CD14-positive monocyte (primary cell): ENCODE measurements at places on chromosomes 5 and 9.
A peak's percentile ranks its signal among the peaks of the same experiment; 100 is the strongest.

DNA sequence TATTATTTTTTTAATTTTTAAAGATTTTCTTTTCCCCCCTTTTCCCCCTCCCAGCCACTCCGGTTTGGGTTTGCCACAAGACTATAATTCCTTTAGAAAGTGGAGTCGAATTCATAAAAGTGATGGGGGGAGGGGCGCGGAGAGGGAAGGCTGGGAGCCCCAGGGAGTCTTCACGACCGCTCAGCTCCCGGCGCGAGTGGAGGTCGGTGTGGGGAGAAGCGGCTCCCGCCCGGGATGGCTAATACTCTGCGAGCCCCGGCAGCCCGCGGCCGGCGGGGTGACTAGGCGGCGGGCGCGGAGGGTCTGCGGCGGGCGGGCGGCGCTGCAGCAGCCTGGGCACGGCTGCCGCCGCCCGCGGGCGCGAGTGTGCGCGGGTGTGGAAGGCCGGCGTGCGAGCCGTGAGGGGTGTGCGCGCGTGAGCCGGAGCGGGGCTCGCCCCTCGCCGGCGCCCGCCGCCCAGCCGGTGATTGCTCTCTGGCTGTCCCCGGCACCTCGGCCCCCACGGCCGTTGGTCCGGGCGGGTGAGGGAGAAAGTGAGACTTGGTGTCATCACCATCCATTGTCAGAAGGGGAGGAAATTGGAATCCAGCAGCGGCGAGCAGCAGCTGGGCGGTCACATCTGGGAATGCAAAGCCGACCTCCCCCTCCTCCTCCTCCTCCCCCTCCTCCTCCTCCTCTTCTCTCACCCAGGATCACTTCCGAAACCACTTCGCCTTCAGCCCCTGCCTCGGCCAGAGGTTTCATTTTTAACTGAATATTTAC, at the start of gene PARP8:
Gene PARP8, plus strand, starts transcription at position 377 of the 762 bp plus-strand sequence. CDS start 459 bp downstream, outside the sequence.
- DNase-seq: peak; percentile 33

DNA sequence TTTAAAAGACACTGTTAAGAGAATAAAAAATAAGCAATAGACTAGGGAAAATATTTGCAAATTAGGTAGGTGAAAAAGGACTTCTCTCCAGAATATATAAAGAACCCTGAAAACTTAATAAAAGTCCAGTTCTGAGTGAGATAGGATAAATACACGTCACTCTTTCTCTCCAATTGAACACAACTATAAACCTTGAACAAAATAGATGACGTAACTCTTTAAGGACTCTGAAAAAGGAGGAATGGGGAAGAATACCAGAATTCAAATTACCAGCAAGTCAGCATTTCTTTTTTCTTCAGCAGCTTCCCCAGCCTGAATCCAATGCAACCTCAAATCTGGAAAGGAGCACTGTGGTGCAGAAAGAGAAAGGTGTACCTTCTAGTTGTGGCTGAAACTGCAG, 6.8 kb upstream of the WDR41 start:
- DNase-seq: no peak

DNA sequence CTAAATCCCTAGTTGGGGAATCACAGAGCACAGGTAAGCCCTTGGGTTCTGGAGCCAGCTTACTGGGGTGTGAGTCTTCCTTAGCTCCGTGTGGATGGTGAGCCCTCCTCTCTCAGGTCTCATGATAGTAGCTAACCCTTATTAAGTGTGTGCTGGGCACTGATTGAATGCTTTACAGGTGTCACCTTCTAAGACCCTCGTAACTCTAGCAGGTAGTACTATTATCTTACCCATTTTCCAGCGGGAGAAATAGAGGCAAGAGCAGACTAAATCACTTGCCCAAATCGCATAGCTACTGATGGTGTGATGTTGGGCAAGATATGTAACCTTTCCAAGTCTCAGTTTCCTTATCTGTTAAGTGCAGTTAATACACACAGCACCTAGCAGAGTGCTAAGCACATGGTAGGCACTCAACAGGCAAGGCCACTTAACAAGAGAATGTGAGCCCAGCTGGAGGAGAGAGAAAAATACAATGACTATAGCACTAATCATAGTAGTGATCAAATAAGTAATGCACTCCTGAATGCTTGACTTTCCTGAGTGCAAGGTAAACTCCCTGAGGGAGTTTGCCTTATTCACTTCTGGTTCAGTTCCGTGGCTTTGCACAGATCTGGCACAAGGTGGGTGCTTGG, at the start of gene DCANP1:
Gene DCANP1, minus strand, starts transcription at position 51 of the 632 bp plus-strand sequence. CDS start 240 bp downstream, outside the sequence.
- DNase-seq: no peak

GRCh38 chr9:4630836-4631235, 31.3 kb upstream of the PLPP6 start:
- DNase-seq: no peak

DNA sequence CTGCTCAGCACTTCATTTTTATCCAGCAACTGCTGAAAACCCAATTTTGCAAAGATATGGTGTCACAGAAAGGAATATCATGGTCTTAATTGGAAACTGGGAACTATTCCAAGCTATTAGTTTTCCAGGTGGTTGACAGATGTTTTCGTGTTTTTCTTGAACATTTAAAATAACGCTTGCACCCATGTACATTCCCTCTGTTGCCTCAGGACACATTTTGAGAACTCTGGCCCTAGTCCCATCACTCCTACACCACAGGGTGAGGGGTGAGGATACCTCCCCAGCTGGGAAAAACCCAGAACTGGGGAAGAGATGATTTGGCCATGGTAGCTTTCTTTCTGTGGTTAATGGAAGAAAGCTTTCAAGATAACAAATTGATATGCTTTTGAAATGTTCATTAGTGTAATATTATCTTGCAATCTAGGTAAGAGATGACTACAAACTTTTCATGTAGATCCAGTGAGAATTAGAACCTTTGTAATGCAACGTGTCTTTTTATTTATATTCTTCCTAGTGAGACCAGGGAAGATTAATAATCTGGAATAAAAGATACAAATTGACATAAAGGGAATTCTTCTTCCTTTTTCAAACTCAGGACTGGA, 627.0 kb downstream of the RAB3C start:
- DNase-seq: no peak

- DNase-seq: no peak
Measured at GRCh38 chr5:72505539-72506157, 1.6 kb downstream of the ZNF366 start.

DNA sequence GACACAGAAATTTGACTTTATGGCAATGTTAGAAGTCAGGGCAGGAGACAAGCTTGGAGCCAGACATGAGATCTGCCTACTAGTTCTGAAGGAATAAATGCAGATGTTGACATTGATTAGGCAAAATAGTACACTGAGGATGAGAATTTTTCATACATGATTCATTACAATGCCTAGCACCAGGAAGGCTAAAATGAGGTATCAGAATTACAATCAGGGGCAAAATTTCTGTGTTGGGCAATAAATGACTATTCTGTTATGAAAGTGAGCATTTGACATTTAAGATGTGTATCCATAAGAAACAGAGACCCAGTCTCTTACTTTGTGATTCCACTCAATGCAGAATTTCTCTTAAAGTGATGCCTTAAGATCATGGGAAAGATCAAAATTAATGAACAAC, 92.4 kb upstream of the CDH10 start:
- no peak for DNase-seq

DNA sequence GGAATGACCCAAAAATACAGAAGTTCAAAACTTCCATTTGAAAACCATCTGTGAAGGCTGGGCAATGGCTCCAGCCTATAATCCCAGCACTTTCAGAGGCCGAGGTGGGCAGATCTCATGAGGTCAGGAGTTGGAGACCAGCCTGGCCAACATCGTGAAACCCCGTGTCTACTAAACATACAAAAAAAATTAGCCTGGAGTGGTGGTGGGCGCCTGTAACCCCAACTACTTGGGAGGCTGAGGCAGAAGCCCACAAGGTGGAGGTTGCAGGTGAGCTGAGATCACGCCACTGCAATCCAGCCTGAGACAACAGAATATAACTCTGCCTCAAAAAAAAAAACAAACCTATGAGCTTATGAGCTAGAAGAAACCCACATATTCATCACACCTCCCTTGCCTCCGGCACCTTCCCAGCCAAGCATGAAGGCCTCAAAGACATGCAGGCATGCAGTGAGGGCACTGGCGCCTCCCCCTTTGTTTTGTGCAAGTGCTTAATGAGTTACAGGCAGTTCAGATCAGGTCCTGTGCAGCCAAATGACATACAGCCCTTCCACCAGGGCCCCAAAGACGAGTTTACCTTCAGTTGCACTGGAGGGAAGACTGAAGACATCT, 9.9 kb downstream of the HNRNPH1 start:
- DNase-seq: no peak

- no peak for DNase-seq
Measured at GRCh38 chr5:132053483-132053882, 7.0 kb upstream of the IL3 start.

- DNase-seq: no peak
Measured at GRCh38 chr5:42884326-42884725, 72.6 kb upstream of the SELENOP start.

- DNase-seq: no peak
Measured at GRCh38 chr5:11547730-11548129, 356.5 kb downstream of the CTNND2 start.

DNA sequence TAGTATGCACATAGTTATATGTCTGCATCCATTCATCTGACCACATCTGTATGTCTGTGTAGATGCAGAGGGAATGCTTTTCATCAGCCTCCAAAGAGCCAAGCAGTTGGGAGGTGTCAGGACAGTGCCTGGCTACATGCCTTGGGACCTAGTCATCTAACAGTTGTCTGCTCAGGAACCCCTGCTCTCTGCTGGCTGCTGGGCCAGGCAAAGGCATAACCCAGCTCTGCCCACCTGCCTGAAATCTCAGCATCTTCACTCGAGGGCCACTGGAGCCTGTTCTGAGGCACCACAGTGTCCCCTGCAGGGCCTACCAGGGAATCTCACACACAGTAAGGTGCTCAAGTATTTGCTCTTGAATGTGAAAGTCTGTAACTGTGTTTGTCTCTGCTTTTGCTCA, 3.7 kb downstream of the C9orf50 start:
- no peak for DNase-seq

- no peak for DNase-seq
Measured at GRCh38 chr5:43363445-43364152, 48.6 kb downstream of the CCL28 start.

DNA sequence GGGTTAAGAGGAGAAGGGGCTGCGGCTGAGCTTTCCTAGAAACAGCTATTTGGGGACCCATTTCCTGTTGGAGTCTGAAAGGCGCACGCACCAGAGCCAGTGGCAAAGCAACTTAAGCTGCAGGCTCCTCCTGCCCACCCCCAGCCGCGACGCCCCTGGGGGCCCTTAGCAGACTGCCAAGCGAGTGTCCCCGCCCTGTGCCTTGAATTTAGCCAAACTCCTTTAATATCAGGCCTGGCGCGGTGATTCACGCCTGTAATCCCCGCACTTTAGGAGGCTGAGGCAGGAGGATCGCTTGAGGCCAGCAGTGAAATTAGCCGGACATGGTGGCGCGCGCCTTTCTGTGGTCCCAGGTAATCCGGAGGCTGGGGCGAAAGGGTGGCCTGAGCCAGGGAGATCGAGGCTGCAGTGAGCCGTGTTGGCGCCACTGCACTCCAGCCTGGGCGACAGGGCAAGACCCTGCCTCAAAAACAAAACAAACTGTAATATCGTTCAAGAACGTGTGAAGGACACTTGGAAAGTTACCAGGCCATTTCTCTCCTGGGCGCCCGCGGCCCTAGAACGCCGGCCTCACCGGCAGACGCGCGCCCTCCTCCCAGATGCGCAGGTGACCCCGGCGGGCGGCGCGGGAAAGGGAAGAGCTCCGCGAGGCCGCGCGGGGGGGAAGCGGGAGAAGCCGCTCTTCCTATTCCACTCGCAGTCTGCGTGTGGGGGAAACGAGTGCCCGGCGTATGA, 1.0 kb upstream of the F2R start:
- peak; percentile 21 for DNase-seq

GRCh38 chr9:20087481-20087880, 298.6 kb upstream of the SLC24A2 start:
- no peak for DNase-seq

DNA sequence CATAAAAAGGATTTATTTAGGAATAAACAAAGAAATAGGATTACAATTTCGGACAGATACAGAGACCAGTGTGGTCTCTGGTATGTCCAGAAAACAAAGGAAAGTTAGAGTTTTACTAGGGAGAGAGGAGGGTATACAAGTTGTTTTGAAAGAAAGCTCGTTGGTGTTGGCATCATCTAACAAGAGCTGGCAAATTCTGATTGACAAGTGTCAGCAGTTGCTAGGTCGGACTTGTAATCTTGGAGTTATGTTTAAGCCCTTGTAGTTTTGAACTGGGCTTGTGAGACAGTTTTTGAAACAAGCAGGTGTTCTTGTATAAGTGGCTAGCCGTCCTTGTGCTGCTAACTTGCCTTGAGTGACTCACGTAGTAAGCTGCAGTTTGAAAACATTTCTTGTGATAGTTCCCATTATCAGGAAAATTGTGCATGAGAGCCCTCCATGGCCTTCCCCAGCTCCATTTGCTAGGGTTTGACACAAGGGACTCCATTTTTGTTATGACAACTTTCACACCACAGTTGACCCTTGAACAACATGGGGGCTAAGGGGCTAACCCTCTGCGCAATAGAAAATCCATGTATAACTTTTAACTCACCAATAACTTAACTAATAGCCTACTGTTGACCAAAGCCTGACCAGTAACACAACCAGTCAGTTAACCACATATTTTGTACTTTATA, 48.1 kb downstream of the ZNF622 start:
- DNase-seq: no peak

DNA sequence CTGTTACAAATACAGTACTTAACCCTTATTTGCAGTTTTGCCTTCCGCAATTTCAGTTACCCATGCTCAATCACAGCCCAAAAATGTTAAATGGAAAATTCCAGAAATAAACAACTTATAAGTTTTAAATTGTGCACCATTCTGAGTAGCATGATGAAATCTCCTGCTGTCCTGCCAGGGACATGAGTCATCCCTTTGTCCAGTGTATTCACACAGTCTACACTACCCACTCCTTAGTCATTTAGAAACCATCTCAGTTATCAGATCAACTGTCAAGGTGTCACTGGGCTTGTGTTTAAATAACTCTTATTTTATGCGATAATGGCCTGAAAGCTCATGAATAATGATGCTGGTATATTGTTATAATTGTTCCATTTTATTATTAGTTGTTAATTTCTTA, 95.8 kb downstream of the PLCXD3 start:
- DNase-seq: no peak

GRCh38 chr5:45271626-45272025, 424.6 kb downstream of the HCN1 start:
- no peak for DNase-seq

GRCh38 chr5:130496215-130496614, 592.0 kb downstream of the CHSY3 start:
- no peak for DNase-seq

GRCh38 chr5:53416144-53416738, 64.2 kb upstream of the FST start:
- no peak for DNase-seq

GRCh38 chr5:113375480-113376060, 59.2 kb downstream of the TSSK1B start:
- DNase-seq: no peak

DNA sequence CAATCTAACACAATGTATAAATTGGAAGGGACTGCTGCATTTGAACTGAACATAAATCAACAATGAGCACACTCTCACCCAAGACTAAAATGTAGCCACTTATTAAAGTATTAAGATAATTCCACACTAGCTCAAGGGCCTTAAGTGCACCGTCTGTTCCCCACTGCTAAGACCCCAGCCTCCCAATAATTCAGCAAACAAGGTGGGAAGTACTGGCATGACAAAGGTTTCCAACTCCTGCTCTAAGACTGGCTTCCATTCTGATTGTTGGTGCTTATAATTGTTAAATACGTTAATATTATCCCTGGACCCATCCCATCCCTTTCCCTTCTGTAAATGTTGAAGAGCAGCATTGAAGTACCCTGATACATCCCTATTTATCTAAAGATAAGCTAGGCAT, 636.7 kb downstream of the NR2F1-AS1 start:
- no peak for DNase-seq

- DNase-seq: no peak
Measured at GRCh38 chr5:65811004-65811403, 89.0 kb downstream of the NLN start.
